ENCODE measurements at places on chromosomes 13 and 19.

- DNase-seq = no peak
These were observed 2.8 kb upstream of the ARL11 start for GRCh38 chr13:49625392-49626079.

DNA sequence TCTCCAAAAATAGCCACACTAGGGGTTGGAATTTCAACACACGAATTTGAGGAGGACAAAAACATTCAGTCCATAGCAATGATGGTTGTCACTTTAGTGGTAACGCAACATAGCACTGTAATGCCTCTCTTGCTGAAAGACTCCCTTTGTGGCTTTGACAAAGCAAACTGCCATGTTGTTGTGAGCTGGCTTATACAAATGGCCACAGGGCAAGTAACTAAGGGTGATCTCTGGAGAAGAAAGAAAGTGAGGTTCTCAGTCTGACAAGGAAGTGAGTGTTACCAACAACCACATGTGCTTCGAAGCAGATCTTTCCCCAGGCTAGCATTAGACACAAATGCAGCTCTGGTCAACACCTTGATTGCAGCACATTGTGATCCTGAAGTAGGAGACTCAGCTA, 79.1 kb upstream of the PCDH17 start:
- no peak for DNase-seq

GRCh38 chr13:110347088-110347487, 40.0 kb downstream of the COL4A2 start:
- DNase-seq = no peak

GRCh38 chr13:83730674-83731073, 151.6 kb downstream of the SLITRK1 start:
- DNase-seq = no peak

- DNase-seq = no peak
These were observed 5.5 kb downstream of the DMRTC2 start for GRCh38 chr19:41850381-41850780.

DNA sequence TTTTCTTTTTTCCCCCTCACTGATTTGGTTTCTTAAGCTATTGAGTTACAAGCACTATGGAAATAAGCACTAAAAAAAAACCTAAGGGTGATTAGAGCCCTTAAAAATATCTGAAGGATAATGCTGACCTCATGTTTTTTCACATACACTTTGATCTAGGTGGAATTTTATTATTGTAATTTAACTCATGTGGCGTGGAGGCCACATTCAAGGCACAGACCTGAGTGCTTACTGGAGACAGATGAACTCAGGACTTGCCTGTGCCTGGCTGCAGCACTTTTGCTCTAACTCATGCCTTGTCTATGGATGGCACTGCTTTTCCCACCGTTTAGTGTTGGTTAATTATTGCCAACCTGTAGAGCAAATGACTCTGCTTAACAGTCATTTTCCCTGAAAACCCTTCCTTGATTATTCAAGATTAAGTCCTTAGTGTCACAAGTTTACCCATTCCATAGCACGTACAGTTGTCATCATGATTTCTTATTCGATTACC, 541.4 kb downstream of the GPC6 start:
- no peak for DNase-seq

DNA sequence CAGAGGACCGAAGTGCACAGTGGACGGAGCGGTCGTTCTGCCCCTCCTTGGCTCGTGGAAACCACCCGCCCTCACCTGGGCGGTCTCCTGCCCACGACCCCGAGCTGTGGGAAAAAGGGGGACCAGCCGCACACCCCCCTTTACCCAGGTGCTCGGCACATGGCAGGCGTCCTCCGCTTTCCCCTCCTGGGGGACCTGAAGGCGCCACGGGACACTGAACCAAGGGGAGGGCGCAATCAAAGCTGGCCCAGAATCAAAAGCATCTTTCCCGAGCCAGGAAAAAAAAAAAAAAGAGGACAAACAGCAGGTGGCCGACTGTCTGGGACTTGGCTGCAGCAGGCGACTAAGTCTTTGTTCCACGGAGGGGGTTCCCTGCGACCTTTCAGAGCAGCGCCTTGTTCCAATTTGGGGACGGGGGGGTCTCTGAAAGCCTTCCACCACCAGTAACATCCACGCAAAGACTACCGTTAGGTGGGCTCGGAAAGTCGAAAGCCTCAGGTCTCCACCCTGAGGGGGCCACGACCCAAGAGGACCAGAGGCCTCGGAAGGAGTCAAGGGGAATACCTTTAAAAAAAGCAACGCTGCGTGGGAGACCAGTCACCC, 1.1 kb downstream of the MBD3 start:
- DNase-seq = no peak

DNA sequence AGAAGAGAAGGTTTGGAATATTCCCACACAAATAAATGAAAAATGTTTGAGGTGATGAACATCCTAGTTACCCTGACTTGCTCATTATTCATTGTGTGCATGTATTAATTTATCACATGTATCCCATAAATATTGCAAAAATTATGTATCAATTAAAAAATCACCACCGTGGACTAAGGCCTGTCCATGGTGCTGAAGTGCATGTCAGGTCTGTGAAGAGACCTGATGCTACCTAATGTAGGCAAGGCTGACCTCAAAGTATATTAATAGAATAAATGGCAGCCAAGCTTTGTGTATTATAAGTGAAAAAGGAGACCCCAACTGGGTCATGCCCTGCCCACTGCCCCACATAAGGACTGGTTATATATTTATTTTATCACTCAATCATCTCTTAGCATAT, 34.4 kb upstream of the ZNF835 start:
- DNase-seq = no peak

- no peak for DNase-seq
These were observed 44.0 kb downstream of the ATP11A start for GRCh38 chr13:112733661-112734379.

- DNase-seq = no peak
These were observed 142.8 kb downstream of the KLF12 start for GRCh38 chr13:73991384-73991783.

DNA sequence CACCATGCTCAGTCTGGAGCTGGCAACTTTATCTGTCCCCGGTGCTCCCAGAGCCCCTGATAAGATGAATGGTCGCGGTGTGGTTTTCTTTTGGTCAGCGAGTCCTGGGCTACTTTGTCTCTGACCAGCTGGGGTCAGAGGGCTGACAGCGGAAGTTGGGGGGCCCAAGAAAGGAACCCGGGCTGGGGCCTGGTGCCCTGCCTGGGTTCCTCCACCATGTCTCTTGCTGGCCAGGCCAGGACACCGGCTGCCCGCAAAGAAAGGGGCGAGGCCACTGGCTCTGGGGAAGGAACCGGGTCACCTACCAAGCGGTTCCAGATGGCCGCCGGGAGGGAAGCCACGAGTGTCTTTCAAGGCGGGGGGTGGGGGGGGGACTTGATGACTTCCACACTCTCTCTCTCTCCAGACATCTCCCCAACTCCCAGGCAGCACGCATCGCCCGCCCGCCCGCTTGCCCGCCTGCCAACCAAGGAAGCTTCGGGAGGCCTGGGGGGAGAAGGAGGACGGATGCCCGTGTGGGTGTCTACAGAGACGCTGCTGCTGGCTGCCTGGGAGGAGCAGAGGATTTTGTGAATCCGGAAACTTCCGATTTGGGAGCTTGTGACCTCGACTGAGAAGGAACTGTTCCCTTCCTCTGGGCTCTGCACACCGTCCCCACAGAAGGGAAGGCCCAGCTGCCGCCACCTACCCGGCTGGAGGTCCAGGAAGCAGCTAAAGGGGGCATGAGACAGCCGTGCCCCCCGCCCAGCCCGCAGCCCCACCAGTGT, 1.1 kb downstream of the PIP5K1C start:
- DNase-seq = no peak

DNA sequence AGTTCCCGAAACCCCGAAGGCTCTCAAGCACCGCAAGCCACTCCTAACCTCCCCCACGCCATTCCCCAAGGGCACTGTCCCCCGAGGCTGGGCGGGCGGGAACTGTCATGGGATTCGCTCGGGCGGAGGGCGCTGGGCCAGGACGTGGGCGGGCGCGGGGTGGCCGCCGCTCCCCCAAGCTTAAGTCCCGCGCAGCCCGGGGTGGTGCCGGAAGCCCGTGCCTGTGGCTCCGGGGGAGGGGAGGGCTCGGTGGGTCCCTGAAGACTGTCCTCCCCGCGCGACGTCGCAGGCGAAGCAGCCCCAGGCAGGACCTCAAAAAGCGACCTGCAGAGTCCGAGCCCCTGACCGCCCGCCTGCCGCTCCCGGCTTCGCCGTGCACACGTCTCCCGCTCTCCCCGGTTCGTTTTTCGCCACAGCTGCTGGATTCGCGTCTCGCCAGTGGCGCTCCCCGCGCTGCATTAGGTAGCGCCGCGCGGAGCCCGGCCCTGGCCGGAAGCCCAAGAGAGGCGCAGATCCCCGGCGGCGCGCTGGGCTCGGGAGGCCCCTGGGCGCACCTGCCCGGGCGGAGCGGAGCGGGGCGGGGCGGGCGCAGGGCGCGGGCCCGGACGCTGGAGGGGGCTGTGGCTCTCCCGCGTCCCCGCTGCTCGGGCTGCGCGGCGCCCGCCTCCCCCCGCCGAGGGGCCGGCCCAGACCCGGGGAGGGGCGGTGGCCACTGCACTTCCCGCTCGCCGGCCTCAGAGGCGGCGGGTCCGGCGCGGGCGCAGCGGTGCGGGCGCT, at the start of gene FARP1:
TSS of gene FARP1 (plus strand) at position 715 of the 777 bp plus-strand sequence. CDS start 70,149 bp downstream, outside the sequence.
- peak; percentile 98 for DNase-seq

DNA sequence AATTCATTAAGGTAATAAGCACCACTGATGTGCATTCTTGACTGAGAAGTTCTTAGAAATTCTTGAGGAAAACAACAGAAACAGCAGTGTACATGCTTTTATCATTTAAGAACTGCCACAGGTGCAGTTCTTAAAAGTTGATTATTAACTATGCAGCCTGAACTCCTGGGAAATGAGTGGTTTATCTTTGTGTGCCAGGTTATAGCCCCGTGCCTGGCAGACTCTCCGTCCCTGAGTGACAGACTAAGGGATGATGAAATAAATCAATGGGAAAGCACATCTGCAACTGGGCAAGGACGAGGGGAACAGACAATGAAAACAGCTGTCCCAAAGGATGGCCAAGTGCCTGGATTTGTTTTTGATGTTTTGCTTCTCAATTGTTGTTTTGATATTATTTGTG, 84.4 kb upstream of the SPATA13 start:
- DNase-seq = no peak

DNA sequence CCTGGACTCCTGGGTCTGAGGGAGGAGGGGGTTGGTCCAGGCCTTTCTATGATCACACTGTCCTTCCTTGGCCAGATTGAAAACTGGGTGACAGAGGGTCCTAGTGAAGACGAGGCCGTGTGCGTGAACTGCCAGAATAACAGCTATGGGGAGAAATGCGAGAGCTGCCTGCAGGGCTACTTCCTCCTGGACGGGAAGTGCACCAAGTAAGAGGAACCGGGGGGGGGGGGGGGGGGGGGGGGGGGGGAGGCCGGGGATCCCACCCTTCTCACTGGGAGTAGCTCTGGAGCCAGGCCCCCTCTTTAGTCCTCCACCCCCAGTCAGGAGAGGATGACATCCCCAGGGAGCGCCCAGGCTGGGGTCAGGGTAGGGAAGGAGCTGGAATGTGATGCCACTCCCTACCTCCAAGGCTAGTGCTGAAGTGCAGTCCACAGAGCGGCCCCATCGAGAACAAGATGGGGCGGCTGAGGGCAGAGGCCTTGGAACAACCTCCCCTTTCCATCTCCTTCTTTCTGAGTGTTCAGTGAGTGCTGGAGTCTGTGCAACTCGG, 19.4 kb downstream of the CNFN start:
- DNase-seq = no peak

GRCh38 chr13:99572131-99572530, 70.9 kb downstream of the TM9SF2 start:
- DNase-seq = no peak
